Smooth muscle cell of bladder (primary cell): ENCODE measurements at places on chromosomes 1 and 21. TPM values are rescaled to one million over a fixed set of nuclear protein-coding genes. Genes with fewer than 3 reads are reported as not detected.

The CROCC gene
- 15.8 and 25.1 TPM in 2 replicates for total RNA-seq

The TNFRSF9 gene
- total RNA-seq: 0.14 and 0.18 TPM in 2 replicates

The CD5L gene
- total RNA-seq: not detected in 2 replicates

The OR10Z1 gene
- not detected in 2 replicates for total RNA-seq

The RGS1 gene
- not detected in 2 replicates for total RNA-seq

The ANGPTL3 gene
- total RNA-seq: not detected in 2 replicates

The HJV gene
- total RNA-seq: not detected in 2 replicates

The AZIN2 gene
- total RNA-seq: 7.7 and 12.8 TPM in 2 replicates

The FCRL1 gene
- not detected in 2 replicates for total RNA-seq

The MYCL gene
- 0.71 and 1.1 TPM in 2 replicates for total RNA-seq

The RNU1-4 gene
- 3,030 and 4,050 TPM in 2 replicates for total RNA-seq

The C1orf94 gene
- not detected in 2 replicates for total RNA-seq

The DENND2D gene
- 6.3 and 10.1 TPM in 2 replicates for total RNA-seq

The SDC3 gene
- total RNA-seq: 15.6 and 22.8 TPM in 2 replicates

The FOXO6 gene
- total RNA-seq: under 0.01 TPM in 1 of 2 replicates, not detected in the other

The NIT1 gene
- 16.2 and 17.2 TPM in 2 replicates for total RNA-seq

The AVPR1B gene
- not detected in 2 replicates for total RNA-seq

The CENPF gene
- 4.3 and 4.7 TPM in 2 replicates for total RNA-seq

The CHAF1B gene
- 0.43 and 0.55 TPM in 2 replicates for total RNA-seq

The OMA1 gene
- 28.2 and 40.7 TPM in 2 replicates for total RNA-seq

The SH2D1B gene
- total RNA-seq: not detected in 2 replicates

The SLC2A5 gene
- 1.4 and 10.7 TPM in 2 replicates for total RNA-seq

The BLACAT1 gene
- under 0.01 TPM in 1 of 2 replicates, not detected in the other for total RNA-seq

The OR2T2 gene
- not detected in 2 replicates for total RNA-seq

The TIAM1 gene
- 0.28 and 0.37 TPM in 2 replicates for total RNA-seq

The HSPB7 gene
- total RNA-seq: 3.8 and 14.5 TPM in 2 replicates

The PCP4 gene
- not detected in 2 replicates for total RNA-seq

The PLEKHA6 gene
- 1.5 and 1.8 TPM in 2 replicates for total RNA-seq

The SUSD4 gene
- 0.14 TPM in 1 of 2 replicates, not detected in the other for total RNA-seq

The IL12RB2 gene
- not detected in 2 replicates for total RNA-seq
